Right lung (tissue), 10 donors: ENCODE measurements at places on chromosomes 11 and 22. TPM values are rescaled to one million over a fixed set of nuclear protein-coding genes. Genes with fewer than 3 reads are reported as not detected.

DNA sequence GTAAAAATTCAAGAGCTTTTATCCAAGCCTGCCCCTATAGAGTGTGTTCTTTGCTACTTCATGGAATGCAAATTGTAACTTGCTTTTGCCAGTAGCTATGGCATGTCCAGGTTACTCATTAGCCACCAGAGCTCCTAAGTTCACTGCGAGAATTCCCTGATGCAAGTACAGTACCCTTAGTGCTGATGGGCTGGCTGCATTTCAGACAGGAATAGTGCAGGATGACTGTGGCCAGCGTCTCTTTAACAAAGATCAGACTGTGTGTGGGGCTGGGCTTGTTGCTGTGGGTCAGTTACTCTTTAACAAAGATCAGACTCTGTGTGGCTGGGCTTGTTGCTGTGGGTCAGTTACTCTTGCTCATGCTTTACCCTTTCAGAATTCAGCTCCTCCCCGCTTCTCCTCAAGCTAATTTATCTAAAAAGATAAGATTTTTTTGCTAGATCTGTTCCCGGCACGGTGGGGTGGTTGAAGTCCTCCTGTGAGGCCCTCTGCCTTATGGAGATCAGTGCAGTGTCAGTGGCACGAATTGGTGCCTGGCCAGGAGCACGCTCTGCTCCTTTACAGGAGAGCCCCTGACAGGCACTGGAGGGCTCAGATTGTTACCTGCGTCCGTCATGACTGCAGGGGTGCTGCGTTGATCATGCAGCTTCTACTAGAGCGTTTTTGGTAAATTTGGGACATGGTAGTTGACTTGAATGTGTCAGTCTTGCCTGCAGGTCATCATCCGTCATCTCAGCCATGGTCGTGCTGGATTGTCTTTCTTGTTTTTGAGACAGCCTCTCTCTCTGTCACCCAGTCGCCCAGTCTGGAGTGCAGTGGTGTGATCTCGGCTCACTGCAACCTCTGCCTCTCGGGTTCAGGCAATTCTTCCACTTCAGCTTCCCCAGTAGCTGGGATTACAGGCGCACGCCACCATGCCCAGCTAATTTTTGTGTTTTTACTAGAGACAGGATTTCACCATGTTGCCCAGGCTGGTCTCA is 27.0 kb downstream of the AP2A2 start:
- DNase-seq = peak; percentile 42

DNA sequence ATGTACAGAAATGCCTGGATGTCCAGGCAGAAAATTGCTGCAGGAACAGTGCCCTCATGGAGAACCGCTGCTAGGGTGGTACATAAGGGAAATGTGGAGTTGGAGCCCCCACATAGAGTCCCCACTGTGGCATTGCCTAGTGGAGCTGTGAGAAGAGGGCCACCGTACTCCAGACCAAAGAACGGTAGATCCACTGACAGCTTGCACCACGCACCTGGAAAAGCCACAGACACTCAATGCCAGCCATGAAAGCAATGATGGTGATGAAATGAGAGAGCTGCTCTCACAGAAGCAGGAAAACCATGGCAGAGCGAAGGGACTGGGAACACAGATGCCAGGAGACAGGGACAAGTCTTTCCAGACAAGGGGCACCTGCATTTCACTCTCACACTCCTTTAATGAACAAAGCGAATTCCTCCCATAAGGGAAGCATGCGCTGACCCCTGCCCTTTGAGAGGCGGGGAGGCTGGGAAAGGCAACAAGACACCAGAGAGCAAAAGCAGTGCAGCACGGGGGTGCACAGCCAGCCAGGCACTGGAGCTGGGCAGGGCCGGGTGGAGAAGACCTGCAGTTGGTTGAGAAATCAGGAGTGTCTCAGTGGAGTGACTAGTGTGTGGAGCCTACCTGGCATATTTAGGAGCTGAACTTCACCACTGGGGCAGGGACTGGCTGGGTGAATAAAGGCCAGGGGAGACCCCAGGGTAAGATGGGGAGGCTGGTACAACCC is 1025.2 kb downstream of the TBC1D22A start:
- no peak for DNase-seq

DNA sequence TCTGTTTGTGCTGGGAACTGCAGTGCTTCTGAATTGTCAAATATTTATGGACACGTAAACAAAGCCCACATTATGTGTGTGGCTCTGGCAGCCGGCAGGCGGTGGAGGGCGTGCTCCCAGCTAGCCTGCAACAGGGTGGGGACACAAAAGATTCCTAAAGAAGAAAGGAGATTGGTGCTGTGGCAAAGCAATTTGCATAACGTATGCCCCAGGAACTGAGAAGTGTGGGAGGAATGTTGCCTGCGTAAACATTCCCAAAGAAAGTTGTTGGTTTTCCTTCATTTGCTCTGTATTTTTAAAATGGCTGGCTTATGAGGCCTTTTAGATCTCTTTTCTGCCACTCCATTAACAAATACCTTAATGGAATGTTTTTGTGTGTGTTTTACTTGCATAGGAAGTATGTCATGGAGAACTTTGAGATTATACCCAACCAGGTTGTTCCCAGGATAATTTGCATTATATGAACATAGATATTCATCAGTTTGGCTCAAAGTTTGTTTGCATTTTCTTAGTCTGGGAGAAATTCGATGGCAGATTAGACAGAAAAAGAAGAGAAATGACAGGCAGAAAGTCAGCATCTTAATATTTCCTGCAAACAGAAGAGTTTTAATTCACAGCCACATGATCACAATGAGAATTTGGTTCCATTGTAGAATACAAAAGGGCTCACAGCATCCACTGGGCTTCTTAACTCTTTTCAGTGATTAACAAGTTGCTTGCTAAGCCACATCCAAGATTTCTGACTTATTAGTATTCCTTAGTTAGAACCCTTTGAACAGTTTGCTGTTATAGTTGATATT is 41.8 kb upstream of the DLAT start:
- no peak for DNase-seq

- no peak for DNase-seq
Observed at GRCh38 chr11:124460459-124460858, 15.0 kb upstream of the OR8B8 start.

DNA sequence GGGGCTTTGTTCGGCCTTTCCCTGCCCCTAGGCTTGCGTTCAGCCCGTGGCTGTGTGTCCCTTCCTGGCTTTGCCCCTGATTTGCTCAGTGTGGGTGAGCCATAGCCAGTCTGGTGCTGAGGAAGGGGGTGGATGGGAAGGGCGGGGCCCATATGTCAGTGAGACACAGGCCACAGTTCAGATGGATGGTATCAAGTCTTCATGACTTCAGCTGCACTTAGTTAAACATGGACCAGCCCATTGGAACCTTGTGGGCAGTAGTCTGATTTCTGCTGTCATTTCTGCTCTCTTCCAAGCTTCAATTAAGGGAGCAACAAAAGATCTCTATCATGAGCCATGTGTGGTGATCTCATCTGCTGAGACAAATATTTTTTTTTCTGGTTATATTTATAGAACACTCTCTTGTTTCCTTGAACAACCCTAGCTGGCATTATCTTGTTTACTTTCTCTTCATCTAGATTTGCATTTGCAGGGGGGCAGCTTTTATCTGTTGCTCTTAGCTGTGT is 21.6 kb upstream of the PEX26 start:
- no peak for DNase-seq

DNA sequence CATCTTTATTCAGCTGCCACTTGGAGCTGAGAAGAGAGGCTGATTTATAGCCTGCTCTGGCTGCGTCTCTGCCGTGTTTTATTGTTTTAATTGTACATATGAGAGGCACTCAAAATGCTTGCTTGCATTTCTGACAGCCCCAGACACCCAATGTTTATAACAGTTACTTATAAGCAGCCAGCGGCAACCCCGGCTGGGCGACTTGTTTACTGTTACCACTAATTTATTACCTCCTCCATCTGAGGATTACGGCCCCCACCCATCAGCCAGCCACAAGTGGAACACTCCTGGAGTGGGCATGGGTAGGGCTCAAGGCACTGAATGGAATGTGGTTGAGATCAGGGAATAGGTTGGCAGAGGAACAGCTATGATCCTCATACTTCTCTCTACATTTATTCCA is 61.2 kb downstream of the CLPB start:
- DNase-seq = peak; percentile 42

GRCh38 chr22:33743756-33744155 is 176.5 kb downstream of the LARGE1 start:
- no peak for DNase-seq

DNA sequence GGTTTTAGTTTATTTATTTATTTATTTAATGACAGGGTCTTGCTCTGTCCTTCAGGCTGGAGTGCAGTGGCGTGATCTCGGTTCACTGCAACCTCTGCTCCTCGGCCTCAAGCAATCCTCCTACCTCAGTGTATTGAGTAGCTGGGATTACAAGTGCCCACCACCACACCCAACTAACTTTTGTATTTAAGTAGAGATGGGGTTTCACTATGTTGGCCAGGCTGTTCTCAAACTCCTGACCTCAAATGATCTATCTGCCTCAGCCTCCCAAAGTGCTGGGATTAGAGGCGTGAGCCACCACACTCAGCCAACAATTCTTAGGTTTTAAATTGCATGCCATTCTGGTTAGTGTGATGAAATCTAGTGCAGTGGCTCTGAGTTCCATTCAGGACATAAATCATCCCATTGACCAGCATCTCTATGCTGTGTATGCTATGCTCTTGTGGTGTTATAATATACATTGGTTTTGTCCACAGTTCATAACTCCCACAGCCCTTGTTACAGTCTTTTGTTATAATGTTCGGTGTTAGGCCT is 28.5 kb downstream of the ZNF280B start:
- DNase-seq = no peak

DNA sequence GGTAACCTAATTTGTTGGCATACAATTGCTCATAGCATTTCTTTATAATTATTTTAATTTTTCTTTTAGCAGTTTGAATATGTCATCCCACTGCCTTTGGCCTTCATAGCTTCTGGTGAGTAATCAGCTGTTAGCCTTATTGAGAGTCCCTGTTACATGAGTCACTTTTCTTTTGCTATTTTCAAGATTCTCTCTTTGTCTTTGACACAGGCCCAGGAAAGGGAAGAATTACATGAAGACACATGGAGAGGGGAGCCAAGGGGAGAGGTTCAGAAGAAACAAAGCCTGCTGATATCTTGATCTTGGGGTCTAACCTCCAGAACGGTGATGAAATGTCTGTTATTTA is 418.2 kb downstream of the METTL15 start:
- DNase-seq = no peak

- DNase-seq = no peak
Observed at GRCh38 chr11:17161515-17161914, 46.3 kb downstream of the PIK3C2A start.

DNA sequence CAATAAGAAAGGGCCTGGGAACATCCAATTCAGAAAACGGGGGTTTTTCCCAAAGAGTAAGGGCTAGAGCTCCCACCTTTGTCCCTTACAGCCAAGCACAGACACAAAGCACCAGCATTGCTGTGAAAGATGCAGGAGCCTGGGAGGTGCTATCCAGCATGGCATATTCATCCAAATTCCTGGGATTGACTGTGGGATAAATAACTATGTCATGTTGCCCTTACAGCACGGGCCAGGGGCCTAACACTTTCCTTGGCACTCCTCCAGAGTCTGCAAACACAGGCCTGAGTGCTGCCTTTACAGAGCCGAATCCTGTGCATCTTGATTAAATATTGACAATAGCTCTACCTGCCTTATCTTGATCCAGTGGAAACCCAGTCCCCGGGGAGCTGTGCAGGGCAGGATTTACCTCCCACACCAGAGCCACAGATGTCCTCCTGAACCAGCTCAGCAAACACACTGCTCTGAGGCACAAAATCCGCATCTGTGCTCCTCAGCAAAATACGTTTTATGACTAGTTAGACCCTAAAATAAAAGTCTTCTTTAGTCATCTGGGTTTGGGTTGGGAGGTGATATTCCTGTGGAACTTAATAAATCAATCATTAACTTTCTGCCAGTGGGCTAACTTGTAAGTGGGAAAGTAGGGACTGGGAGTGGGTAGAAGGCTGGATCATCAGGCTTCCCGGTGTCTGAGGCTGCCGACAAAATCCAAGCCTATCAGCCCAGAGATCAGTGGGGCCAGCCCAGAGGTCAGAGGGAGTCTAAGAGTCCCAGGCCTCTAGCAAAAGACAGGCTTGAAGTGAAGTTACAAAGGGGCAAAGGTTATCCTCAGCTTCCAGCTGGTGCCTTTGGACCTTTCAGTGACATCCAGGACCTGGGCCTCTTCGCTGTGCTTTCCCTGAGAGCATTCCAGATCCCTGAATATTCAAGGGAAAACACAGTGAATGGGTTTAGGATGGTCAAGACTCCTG is 36.5 kb downstream of the POU2AF3 start:
- DNase-seq = peak; percentile 61

GRCh38 chr11:67022341-67022933 is 497 bp upstream of the SYT12 start:
- DNase-seq = no peak

- no peak for DNase-seq
Observed at GRCh38 chr11:130947481-130947880, 31.2 kb upstream of the SNX19 start.

- peak; percentile 89 for DNase-seq
Observed at GRCh38 chr11:130449996-130450769, 1.7 kb downstream of the ADAMTS15 start.

MPST gene
- 82.8 TPM for polyA plus RNA-seq

TCN2 gene
- polyA plus RNA-seq = 41.0 TPM

ADM2 gene
- 0.81 TPM for polyA plus RNA-seq

UCP3 gene
- 3.3 TPM for polyA plus RNA-seq

C11orf16 gene
- polyA plus RNA-seq = 5.3 TPM

SIRT3 gene
- 32.0 TPM for polyA plus RNA-seq

KCNJ1 gene
- polyA plus RNA-seq = not detected

PTGDR2 gene
- polyA plus RNA-seq = 0.51 TPM

RABL2B gene
- polyA plus RNA-seq = 58.8 TPM

VWCE gene
- 0.94 TPM for polyA plus RNA-seq

OR8J3 gene
- polyA plus RNA-seq = not detected

SCARF2 gene
- polyA plus RNA-seq = 39.6 TPM
